ENCODE measurements at places on chromosomes 2 and 18. TPM values are rescaled to one million over a fixed set of nuclear protein-coding genes. Genes with fewer than 3 reads are reported as not detected.

GRCh38 chr18:22637787-22638186 lies 220.1 kb upstream of the CTAGE1 start:
- peak; percentile 49 for DNase-seq

DNA sequence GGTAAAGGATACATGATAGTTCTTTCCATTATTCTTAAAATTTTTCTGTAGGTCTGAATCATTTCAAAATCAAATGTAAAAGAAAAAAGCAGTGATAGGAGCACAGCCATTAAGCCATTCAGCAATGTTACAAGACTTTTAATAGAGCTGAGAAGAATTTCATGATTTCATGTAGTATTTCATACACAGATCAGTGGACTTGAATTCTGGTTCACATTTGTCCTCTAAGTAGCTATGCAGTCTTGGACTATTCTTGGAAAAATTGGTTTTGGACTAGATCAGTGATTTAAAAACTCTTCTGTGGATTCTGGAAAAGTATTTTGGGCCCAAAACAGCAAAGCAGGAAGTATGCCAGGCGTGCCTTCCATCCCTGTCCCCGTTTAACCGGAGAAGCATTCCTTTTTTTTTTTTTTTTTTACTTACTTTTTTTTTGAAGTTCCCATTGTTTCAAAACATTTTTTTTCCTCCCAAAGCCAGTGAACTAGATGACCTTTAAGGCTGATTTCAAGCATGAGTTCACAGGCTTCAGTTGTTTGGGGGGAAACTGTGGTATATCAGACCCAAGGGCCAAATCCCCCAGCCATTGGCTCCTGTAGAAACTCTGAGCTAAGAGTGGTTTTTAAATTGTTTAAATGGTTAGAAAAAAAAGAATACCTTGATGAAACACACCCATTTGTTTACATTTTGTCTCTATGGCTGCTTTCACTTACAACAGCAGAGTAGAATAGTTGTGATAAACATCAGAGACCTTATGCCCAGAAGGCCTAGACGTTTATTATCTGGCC lies 17.5 kb upstream of the POLI start:
- DNase-seq: no peak

- no peak for DNase-seq
Measured at GRCh38 chr2:1876352-1876751, 132.0 kb upstream of the PXDN start.

GRCh38 chr2:145110668-145111356 lies 590.9 kb upstream of the ZEB2 start:
- no peak for DNase-seq

GRCh38 chr2:205835923-205836322 lies 153.6 kb downstream of the NRP2 start:
- DNase-seq: no peak

GRCh38 chr18:8097399-8097798 lies 511.8 kb upstream of the RAB12 start:
- DNase-seq: no peak

DNA sequence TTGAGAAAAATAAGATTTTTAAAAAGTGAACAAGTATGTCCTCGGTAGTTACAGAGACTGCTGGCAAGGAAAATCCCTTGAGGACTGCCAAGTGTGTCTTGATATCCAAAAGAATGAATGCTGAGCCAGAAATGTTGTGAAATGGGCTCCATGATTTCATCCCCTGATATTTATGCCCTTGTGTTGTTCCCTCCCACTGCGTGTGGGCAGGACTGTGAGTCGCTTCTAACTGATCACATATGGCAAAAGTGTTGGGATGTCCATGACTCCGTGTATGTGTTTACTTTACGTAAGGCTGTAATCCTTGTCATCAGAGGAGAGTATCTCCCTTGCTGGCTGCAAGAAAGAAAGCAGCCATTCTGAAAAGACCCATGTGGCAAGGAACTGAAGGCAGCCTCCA lies 285.1 kb downstream of the SS18 start:
- DNase-seq: peak; percentile 42

GRCh38 chr2:19251554-19251953 lies 106.9 kb downstream of the OSR1 start:
- no peak for DNase-seq

- DNase-seq: peak; percentile 62
Measured at GRCh38 chr18:41906528-41907146, 48.4 kb upstream of the PIK3C3 start.

SULT1C2 gene
- not detected for total RNA-seq

DNA sequence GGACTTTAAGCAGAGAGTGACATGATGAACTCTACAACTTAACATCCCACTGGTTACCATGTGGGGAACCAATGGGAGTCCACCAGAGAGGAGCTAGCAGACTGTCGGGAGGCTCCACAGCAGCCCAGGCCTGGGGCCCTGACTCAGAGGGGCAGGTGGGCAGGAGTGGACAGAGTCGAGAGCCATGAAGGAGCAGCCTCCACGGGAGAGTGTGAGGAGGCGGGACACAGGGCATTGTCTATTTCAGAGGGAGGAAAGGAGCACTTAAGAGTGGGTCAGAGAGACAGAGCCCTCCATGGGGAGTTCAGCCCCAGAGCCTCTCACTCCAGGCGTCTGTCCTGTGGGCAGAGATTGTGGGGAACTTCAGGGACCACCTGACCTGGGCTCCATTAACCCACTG lies 118.7 kb downstream of the CYP26B1 start:
- no peak for DNase-seq

GRCh38 chr2:234974501-234975385 lies 22.9 kb downstream of the SH3BP4 start:
- peak; percentile 71 for DNase-seq

STON1 gene
- 1.9 TPM for total RNA-seq

DNA sequence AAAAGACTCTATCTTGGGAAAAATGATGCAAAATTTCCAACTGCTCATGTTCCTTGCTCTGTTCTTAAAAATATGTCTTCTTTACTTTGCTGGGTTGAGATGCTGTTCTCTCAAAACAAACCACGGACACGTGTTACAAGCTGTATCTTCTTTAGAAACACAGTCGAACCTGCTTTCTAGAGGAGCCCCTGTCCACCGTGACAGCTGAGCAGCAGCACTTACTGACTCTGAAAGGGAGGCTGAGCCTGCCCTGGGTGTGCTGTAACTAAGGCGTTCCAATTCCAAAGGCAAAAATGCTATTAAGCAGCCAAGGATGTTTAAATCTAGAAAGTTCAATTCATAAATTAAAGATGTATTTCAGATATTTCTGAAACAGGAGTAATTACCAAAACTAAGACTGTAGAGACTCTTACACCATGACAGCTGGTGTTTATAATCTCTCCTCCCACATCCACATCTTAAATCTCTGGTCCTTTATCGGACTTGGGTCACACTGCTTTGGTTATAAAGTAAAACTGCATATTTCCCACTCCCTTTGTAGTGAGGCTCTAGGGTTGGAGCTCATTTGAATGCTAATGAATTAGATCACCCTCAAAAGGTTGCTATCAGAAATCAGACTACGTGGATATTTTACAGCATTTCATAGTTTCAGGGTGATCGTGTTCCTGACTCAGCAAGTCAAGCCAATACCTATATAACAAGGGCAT lies 281.2 kb upstream of the LYPD1 start:
- DNase-seq: no peak

TDRD15 gene
- total RNA-seq: not detected

DNA sequence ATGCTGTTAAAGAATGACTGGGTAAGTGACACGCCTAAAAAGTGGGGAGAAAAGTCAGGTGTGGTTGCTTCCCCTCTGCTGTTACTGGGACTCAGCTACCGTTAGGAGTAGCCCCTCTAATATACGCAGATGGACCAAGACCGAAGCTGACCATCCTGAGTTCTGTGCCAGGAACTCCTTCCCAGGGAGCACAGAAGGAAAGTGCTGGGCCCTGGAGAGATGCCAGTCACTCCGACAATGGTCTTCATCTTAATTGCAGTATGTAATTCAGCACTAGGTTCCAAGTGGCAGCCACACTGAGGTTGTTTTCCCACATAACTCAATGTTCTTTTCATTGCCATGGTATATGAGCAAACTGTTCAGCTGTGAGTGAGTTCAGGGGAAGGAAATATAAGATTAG lies 19.6 kb upstream of the TMEM200C start:
- no peak for DNase-seq

ZNF516 gene
- total RNA-seq: 47.0 TPM

GALNT14 gene
- total RNA-seq: 0.11 TPM

DNA sequence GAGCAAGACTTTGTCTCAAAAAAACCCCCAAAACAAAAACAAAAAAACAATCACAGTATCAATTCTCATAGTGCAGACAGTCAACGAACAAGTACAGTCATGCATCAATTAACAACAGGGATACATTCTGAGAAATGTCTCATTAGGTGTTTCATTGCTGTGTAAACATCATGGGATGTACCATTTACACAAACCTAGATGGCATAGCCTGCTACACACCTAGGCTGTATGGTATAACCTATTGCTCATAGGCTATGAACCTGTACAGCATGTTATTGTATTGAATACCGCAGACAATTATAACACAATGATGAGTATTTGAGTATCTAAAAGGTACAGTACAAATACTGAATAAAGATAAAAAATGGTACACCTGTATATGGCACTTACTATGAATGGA lies 67.8 kb upstream of the LMAN1 start:
- DNase-seq: no peak

- DNase-seq: no peak
Measured at GRCh38 chr2:46435353-46435752, 44.0 kb upstream of the TMEM247 start.

GRCh38 chr18:12867441-12868123 lies 16.5 kb downstream of the PTPN2 start:
- DNase-seq: no peak

DNA sequence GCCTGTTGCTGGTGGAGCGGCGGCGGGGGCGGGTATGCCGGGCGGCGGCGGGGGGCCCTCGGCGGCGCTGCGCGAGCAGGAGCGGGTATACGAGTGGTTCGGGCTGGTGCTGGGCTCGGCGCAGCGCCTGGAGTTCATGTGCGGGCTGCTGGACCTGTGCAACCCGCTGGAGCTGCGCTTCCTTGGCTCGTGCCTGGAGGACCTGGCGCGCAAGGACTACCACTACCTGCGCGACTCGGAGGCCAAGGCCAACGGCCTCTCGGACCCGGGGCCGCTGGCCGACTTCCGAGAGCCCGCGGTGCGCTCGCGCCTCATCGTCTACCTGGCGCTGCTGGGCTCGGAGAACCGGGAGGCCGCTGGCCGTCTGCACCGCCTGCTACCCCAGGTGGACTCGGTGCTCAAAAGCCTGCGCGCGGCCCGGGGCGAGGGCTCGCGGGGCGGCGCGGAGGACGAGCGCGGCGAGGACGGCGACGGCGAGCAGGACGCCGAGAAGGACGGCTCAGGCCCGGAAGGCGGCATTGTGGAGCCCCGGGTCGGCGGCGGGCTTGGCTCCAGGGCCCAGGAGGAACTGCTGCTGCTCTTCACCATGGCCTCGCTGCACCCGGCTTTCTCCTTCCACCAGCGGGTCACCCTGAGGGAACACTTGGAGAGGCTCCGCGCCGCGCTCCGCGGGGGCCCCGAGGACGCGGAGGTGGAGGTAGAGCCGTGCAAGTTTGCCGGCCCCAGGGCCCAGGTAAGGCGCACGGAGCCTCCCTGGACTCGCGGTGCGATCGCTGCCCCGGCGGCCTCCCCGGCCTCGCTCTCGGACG lies 1.0 kb downstream of the ZCCHC2 start:
- DNase-seq: peak; percentile 36

DNA sequence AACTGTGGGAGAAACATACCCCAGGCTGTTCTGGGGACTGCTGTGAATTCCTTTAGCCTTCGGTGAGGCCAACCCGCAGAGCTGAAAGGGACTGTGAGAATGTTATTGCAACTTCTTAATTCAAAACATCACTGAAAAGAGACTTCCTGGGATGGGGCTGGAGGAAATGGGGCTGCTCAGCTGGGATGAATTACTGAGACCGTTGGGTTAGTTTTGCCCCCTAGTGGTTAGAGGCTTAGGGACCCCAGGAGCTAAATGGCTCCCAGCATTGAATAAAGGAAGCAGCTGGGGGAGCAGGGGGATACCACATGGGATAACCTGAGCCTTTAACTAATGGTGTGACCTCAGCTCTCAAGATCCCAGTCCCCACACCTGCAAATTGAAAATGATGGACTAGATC lies 941.1 kb upstream of the FANCL start:
- no peak for DNase-seq

DNA sequence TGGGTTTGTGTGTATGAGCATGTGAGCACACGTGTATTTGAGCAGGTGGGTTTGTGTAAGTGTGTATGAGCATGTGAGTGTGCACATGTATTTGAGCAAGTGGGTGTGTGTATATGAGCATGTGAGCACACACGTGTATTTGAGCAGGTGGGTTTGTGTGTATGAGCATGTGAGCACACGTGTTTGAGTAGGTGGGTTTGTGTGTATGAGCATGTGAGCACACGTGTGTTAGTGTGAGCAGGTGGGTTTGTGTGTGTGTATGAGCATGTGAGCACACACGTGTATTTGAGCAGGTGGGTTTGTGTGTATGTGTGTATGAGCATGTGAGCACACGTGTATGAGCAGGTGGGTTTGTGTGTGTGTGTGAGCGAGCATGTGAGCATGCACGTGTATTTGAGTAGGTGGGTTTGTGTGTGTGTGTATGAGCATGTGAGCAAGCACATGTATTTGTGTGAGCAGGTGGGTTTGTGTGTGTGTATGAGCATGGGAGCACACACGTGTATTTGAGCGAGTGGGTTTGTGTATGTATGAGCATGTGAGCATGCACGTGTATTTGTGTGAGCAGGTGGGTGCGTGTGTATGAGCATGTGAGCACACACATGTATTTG lies 169.7 kb downstream of the TWIST2 start:
- DNase-seq: no peak

NBAS gene
- 43.5 TPM for total RNA-seq

DNA sequence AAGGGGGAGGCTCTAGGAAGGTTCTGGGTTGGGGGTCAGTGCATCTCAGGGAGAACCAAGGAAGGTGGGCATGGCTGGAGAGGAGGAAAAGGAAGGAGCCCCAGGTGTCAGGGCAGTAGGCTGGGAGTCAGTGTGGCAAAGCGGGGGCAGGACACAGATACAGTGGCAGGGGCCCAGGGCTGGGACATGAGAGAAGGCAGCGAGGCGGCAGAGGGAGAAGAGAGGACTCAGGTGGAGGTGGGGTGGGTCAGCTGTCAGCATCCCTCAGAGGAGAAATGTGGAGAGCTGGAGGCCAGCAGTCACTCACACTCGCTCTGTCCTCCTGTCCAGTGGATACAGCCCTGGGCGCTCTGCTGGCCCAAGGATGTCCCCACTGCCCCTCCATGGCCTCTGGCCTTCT lies 5.6 kb upstream of the GMPPA start:
- DNase-seq: no peak
